Peyer's patch (tissue), 4 donors: ENCODE measurements at places on chromosomes 4 and X.
A peak's percentile ranks its signal among the peaks of the same experiment; 100 is the strongest.

- no peaks in the 10 kb centered on the region for H3K36me3 ChIP-seq
- H3K4me1 ChIP-seq = no peaks in the 10 kb centered on the region
- H3K27ac ChIP-seq = no peak overlapping the region
These were observed 424.1 kb downstream of the SMARCA1 start for GRCh38 chrX:129099207-129099606.

DNA sequence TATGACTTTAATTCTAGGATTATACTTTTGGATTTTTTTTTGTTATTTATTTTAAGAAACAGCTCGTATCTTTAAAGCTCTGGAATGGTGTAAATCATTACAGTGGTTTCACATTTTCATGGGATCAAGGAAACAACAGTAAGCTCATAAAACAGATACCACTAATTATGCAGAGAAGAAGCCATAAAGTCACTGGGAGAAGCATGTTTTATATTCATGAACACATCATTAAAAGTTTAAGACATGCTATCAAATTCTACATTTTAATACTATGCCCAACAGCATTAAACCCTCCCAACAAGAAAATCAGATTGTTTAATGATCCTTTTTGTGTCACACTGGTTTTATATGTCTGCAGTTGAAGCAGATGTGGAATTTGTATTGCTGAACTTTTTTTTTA lies 149.9 kb downstream of the FBXO8 start:
- H3K4me1 ChIP-seq = no peaks in the 10 kb centered on the region
- H3K4me3 ChIP-seq = no peak overlapping the region
- no peak overlapping the region for H3K27ac ChIP-seq
- no peaks in the 10 kb centered on the region for H3K27me3 ChIP-seq

GRCh38 chr4:14269824-14270223 lies 642.3 kb upstream of the BOD1L1 start:
- no peak overlapping the region for H3K27ac ChIP-seq
- DNase-seq = peak; percentile 45
- H3K4me1 ChIP-seq = no peaks in the 10 kb centered on the region
- H3K36me3 ChIP-seq = no peaks in the 10 kb centered on the region

DNA sequence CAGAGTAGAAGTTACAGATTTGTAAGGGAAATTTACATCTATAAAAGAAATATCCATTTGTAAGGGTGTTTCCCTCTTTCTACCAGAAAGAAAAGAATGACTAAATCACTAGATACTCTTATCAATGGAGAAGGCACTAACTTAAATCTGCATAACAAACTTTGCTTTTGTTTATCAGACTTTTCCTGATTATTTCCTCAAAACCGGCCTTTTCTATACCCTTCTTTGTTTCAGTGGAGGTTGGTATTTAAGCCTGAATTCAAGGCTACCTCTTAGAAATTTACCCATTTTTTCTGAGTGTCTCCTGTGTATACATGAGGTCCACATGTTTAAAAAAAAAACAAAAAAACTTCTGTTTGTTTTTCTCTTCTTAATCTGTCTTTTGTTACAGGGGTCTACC lies 80.4 kb upstream of the GRPR start:
- no peak for DNase-seq
- H3K27me3 ChIP-seq = no peaks in the 10 kb centered on the region
- H3K4me3 ChIP-seq = no peak overlapping the region

GRCh38 chrX:13317366-13317765 lies 2.5 kb downstream of the ATXN3L start:
- H3K27ac ChIP-seq = no peak overlapping the region
- no peak overlapping the region for H3K4me3 ChIP-seq
- H3K36me3 ChIP-seq = no peaks in the 10 kb centered on the region
- DNase-seq = no peak
- H3K27me3 ChIP-seq = no peaks in the 10 kb centered on the region
